ENCODE measurements at places on chromosomes 13 and 19. TPM values are rescaled to one million over a fixed set of nuclear protein-coding genes. Genes with fewer than 3 reads are reported as not detected.
A peak's percentile ranks its signal among the peaks of the same experiment; 100 is the strongest.

DNA sequence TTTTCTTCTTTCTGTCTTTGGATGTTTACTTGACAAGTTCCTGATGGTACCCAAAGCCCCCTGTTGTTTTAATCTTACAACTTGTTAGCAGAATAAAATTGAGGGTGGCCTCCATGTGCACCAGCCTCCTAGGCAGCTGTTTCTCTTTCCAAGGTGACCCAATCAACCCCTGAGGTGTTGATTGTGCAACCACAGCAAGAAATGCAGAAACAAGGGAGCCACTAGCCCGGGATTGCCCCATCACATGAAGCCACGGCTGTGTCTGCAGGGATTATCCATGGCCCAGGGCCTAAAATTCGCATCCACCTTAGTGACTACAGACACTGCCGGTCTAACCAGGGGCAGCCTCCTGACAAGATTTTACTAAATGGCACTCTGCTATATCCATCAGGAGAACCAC is 14.4 kb downstream of the CEACAM4 start:
- DNase-seq = no peak

DNA sequence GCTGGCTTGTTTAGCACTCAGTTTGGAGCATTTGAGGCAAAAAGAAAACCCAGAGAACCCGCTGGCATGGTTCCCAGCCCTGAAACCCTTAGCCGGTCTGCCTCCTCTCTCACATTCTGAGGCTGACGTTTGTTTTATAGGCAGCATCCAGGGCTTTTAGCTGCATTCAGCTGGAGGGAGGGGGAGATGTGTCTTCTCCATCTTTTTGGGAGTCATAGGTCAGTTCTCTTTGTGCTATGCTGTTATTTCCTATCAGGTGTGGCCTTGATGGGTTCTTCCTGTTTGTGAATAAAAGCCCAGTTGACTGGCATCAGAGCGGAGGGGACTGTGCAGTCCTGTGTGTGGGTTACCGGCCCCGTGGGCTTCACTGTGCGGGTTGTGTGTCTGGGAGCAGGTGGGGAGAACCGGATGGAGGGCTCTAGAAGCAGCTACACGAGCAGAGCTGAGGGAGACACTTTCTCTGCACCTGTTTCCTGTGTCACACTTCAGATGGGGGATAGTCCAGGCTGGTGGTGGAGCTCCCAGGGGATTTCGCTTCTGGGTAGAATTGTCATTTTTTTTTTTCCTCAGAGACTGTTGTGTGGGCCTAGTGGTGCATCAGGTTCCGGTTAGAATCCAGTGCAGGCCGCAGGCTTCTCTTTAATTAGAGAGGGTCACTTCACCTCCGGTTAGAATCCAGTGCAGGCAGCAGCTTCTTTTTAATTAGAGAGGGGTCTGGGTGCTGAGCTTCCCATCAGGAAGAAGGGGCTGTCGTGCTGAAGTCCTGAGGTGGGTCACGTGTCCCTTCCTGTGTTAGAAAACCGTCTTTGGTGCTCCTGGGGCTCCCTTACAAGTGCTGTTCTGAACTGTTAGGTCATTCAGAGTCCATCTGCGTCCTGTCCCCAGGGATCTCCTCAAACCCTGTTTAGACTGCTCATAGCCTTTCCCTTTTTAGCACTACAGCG is 69.6 kb downstream of the ARHGEF7 start:
- no peak for DNase-seq

DNA sequence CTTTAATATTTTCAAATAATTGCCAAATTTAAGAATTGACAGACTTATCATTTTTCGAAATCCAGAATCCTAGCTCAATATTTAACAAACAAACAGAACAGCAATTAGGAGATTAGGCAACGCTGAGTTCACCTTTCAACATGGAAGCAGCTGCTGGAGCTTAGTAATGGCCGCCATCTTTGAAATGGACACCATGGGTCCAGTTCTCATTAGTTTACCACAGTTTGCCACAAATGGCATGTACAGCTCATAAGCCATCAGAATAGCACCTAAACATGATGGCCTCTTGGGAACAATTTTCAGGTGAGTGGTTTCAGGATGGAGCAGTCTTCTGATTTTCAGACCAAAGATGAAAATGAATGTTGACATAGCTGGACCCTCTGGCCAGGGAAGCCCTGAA is 313.6 kb upstream of the OBI1 start:
- DNase-seq = no peak

- DNase-seq = no peak
Measured at GRCh38 chr19:19260417-19261214, 12.5 kb downstream of the TM6SF2 start.

DNA sequence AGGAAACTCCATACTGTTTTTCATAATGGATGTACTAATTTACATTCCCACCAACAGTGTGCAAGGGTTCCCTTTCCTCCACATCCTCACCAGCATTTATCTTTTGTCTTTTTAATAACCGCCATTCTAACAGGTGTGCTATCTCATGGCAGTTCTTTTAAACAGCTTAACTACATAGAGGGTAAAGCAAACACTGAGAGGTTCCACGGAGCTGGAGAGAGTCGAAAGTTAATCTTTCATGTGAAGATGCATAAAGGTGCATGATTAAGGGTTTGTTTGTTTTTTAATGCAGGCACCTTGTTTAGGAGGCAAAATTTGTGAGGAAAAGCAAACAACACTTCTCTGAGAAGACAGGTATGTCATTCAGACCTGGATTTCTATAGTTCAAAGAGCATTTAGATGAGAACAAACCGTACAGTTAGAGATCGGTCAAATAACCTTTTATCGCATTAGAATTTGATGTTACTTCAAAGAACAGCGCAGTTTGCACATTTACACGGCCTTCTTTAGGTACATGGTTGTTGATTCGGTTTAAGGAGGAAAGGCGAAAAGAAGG is 193.9 kb downstream of the RBM26 start:
- DNase-seq = no peak

The CBARP gene
- 0.16 TPM for total RNA-seq

GRCh38 chr19:38045554-38046253 is 138.7 kb downstream of the SIPA1L3 start:
- no peak for DNase-seq

DNA sequence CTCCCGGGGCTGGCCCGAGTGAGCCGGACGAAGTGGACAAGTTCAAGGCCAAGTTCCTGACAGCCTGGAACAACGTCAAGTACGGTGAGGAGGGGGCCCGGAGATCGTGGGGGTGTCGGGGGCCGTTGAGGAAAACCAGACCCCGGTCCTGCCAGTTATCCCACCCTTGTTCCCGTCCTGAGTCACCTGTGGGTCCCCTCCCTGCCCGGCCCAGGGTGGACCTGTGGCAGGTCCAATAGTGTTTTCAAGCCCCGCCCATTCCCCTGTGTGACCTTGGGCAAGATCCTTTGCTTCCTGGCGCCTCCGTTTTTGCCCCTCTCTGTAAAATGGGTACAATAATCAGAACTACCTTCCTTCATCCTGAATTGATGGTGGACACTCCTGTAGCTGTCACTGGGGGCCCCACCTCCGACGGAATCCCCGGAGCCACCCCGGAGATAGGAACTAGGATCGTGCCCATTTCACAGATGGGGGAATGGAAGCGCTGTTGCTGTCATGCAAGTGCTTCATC is 593 bp downstream of the ATG4D start:
- DNase-seq = peak; percentile 67

DNA sequence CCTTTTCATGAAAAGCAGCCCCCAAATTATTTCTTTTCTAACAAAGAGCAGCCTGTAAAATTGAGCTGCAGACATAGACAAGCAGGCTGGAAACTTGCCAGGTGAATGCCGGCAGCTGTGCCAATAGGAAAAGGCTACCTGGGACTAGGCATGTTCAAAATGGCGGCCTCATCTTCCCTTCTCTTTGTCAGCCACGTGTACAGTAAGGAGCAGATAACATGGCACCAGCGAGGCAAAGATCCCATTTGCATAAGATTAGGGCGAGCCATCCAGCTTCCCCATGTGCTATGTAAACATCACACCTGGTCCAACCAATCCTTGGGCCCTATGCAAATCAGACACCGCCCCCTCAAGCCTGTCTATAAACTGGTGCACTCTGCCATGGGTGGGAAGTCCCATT is 31.2 kb upstream of the CACNA1A start:
- DNase-seq = no peak

- no peak for DNase-seq
Measured at GRCh38 chr19:38705197-38706019, 38.9 kb downstream of the CAPN12 start.

DNA sequence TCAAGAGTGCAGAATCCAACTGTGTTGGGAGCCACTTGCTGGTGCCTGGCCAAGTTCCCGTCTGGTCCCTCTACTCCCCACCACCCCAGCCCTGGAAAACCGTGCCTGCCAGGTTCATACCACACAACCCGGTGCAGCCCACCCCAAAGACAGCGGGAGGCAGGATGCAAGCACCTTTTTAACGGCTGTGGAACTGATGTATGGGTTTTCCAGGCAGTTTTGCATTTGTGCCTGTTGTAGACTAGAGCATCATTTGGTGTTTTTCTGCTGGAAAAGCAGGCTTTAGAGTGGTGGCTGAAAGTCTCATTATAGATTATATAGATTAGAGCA is 13.5 kb downstream of the TFDP1 start:
- no peak for DNase-seq
